ENCODE measurements at places on chromosomes 4 and X.

DNA sequence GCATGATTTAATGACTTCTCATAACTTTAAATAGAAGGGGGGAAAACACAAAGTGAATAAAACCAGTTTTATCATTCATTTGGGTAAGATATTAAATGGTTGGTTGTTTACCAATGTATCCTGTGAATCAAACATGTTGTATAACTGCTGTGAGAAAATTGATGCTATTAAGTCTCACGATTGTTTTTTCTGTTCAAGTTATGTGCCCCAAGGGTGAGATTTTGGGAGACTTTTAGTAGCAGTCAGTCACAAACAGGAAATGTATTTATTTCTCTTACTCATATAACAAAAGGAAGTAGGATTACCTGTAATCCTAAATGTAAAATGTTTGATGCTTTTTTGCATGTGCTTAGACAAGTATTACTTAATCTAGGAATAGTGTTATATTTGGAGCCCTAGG, 39.2 kb downstream of the MTHFD2L start:
- DNase-seq, result no peak

GRCh38 chrX:135024526-135024925, 2.2 kb upstream of the RTL8B start:
- no peak for DNase-seq

DNA sequence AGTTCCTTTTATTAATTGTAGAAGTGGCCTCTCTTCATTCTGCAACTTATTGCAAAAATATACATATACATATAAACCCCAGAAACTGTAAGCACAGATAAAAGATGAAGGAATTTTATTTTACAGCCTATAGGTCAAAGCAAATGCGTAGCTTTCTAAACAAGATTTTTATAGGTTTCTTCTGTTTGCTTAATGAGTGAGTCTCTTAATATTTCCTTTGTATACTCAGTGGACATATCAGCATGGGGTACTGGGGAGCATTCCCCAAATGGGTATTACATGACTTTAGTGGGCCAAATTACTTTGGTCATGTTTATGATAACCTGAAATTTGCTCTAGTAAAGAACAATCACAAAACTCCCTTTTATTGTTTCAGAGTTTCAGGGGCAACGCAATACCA, 1698.6 kb upstream of the IGFBP7 start:
- DNase-seq, result no peak

DNA sequence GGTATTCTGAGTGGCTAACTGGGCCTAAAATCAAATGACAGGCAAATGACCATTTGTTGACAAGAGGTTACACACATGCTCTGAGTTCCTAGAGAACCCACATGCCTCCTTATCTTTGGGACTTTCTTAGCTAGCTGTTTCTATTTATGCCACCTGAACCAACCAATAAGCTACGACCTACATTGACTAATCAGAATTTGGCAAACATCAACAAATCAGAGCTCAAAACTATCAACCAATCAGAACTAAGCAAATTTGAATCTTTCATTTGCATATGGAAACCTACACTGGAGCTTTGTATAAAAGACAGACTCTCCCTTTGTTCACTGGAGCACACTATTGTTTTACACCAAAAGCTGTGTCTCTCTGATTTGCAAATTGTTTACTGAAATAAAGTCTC, 192.0 kb downstream of the CXXC4 start:
- no peak for DNase-seq

GRCh38 chr4:80153874-80154544, 43.3 kb upstream of the PRDM8 start:
- no peak for DNase-seq

- DNase-seq, result no peak
Observed at GRCh38 chrX:121585626-121586025, 538.2 kb downstream of the GLUD2 start.

DNA sequence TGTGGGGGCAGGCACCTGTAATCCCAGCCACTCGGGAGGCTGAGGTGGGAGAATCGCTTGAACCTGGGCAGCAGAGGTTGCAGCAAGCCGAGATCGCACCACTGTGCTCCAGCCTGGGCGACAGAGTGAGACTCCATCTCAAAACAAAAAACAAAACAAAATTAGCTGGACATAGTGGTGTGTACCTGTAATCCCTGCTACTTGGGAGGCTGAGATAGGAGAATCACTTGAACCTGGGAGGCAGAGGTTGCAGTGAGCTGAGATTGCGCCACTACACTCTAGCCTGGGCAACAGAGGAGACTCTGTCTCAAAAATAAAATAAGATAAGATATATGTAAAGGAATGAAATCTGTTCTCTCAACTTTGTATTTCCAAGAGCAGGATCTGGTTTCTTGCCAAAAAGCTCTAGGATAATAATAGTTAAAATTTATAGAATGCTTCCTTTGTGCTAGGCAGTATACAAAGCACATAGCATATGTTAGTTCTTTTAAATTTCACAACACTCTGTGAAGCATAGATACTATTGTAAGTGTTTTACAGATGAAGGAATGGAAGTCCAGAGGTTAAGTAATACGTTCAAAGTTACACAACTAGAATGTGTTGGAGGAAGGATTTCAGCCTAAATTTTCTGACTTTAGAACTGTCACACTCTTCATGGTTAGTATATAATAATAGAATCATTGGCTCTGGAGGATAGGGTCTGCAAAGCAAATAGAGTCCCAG, 10.3 kb downstream of the MRPL1 start:
- DNase-seq, result no peak

DNA sequence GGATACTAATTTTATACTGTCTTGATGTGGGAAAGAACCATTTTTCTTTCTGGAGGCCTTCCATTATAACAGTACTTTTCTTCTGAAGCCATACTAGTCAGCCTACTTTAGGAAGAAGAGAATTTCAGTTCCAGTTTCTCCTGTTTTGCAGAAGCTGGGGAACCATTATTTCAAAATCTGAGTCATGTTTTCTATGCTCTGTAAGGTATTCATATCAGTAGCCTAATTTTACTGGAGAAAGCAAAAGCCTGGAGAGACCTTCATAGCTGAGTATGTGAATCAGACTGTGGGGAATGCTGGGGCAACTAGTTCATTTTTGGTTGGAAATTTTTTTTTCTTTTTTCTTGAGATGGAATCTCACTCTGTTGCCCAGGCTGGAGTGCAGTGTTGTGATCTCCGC, 22.4 kb downstream of the AFF1 start:
- DNase-seq, result no peak

DNA sequence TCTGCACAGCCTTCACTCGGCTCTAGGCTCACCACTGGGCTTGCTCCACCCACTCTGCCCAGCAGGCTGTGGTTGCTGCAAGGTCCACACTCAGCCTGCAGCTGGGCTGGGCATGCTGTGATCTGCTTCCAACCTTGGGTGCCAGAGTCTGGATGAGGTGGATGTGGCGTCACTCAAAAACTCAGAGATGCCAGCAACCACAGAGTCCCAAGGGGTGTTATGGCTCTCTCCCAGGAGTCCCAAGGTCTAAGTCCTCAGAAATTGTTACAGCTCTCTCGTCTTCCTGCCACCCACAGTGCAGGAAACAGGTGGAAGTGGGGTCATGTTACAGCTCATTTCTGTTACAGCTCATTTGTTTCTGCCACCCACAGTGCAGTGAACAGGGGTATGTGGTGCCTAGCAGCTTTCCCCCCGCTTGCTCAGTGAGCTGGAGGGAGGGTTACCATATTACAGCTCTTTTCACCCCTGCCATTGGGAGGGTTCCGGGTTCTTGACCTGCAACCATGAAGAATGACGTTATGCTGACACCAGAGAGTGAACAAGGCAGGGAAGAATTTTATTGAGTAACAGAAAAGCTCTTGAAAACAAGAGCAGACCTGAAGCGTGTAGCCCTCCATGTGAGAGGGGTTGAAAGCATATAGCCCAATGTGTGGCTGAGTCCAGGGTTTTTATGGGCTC, 893.9 kb downstream of the PCDH7 start:
- DNase-seq, result no peak

GRCh38 chr4:76558396-76559235, 123.6 kb downstream of the SHROOM3 start:
- no peak for DNase-seq

DNA sequence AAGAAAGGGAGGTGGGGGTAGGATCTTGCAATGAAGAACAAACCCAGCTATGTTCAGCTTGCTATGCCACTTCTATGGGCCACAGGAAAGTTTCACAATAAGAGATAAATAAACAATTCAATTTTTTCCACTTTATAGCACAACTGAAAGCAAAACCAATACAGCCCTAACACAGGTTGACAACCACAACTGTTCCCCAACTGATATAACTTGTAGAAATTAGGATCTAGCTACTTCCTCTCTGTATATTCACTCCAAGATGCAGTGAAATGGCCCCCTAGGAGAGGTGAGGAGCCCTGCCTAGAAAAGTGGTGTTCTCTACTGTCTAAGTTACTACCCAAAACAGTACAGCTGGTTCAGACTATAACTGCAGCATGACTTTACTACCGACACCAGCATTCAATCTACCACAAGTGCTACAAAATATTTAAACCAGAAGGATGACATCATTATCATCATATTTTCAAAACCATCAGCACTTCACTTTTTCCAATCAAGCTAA, 77.0 kb downstream of the FBXW7 start:
- DNase-seq, result no peak

- no peak for DNase-seq
Observed at GRCh38 chrX:103823591-103823990, 8.5 kb downstream of the RAB9B start.

- DNase-seq, result no peak
Observed at GRCh38 chrX:39336671-39337311, 535.5 kb downstream of the MID1IP1 start.

DNA sequence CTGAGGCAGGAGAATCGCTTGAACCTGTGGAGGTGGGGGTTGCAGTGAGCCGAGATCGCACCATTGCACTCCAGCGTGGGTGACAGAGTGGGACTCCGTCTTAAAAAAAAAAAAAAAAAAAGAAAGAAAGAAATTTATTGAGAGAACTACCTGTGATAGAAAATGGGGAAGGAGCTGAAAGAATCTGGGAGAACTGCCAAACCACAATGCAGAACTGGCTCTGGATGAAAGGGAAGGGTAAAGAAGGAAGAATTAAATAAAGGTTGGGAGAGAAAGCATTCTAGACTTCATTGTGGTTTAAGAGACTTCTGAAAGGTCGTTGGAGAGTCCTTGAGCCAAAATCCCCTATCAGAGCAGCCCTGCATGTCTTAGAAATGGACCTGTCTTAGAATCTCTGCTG, 567.9 kb upstream of the HTR2C start:
- no peak for DNase-seq

DNA sequence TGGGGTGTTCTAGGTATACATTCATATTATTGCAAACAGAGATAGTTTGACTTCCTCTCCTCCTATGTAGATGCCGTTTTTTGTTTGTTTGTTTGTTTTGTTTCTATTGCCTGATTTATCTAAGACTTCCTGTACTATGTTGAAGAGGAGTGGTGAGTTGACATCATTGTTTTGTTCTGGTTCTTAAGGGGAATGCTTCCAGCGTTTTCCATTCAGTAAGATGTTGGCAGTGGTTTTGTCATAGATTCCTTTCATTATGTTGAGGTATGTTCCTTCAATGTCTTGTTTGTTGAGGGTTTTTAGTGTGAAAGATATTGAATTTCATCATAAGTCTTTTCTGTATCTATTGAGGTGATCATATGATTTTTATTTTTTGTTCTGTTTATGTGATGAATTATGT, 401.6 kb upstream of the EPHA5 start:
- no peak for DNase-seq

DNA sequence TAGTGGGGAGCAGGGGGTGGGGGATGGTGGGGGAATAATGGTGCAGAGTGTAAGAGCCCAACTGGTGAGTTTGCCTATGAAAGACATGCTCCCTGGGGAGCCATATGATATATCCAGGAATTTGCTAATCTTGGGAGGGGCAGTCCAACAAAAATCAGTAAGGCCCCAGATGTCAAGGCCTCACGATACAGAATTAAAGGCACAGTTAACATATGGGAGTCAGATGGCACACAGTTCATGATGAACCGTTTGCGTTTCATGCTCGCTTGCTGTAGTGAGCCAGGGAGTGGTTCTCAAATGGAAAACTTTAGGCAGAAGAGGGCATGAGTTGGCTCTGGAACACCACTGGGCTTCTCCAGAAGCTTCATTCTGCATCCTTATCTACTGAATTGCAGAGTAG, 33.9 kb upstream of the VCX2 start:
- no peak for DNase-seq

DNA sequence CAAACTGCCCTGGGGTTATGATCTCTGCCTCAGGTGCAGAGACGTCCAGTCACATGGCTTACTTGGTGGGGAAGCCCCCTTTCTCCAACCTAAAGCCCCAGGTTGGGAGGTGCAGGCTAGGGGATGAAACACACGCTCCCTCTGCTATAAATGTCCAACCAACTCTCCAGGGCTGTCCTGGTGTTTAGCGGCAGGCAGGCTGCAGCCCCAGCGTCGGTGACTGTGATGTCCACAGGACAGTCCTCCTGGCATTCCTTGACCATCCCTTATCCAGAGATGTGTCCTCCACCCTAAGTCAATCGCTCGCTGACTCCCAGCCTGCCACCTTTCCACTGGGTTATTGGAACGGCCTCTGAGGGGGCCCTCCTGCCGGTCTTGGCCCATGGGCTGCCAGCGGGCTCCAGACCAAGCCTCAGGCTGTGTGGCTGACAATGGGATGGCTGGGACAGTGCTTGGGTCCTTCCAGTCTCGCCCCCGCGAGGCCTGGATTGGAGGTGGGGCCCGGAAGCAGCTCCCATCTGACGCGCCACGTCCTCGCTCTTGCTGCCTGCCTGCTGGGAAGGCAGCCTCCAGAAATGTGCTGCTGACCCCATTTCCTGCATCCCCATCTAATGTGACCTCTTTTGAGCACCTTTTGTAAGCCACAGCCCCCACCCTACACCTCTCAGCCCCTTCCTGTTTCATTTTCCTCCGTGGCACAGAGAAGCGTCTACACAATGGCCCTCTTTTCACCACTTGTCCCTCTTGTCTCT, 60.8 kb upstream of the ADRA2C start:
- no peak for DNase-seq

GRCh38 chrX:65652098-65652497, 15.4 kb upstream of the MSN start:
- no peak for DNase-seq

- no peak for DNase-seq
Observed at GRCh38 chrX:38206036-38206435, 14.6 kb downstream of the SRPX start.

DNA sequence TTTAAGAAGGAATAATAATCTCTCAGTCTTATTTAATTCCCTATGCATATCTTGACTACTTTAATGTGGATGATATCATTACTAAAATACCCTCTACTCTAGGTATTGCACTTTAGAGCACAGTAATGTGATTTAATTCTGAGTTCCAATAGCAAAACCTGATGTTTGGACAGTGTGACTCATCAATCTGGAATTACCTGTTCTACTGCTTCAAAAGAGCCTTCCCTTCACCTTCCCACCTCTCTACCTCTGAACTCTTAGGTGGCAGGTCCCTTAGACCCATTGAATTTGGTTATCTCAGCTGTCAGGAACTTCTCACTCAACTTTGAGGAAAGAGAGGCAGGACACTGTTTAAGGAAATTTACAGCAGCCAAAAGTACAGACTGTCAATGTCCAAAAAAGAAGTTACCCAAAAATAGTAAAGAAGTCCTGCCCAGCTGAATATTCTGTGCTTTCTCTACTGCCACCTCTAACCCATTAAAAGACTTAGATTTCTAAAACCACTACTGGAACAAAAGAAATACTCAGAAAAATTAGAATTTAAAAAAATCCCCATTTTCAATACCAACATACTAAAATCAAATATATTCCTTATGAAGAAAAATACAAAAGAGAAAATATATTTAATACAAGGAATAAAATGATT, 123.1 kb upstream of the GPM6A start:
- no peak for DNase-seq

Measured in DMS79 treated with DMSO at 0.1 percent for 48 hours (cell line).